Ascending aorta (tissue), 2 donors: ENCODE measurements at places on chromosomes 7 and 10.

GRCh38 chr7:113128031-113128430 lies 9.7 kb upstream of the SMIM30 start:
- no peak for DNase-seq

- no peak for DNase-seq
These were observed 8.7 kb downstream of the GNB2 start for GRCh38 chr7:100682228-100682741.

- no peak for DNase-seq
These were observed 102.2 kb downstream of the TAX1BP1 start for GRCh38 chr7:27842094-27842692.

- DNase-seq: no peak
These were observed 1.3 kb upstream of the HIP1 start for GRCh38 chr7:75739796-75740672.
